OCI-M1 (cell line): ENCODE measurements at places on chromosomes 2 and 18.
A peak's percentile ranks its signal among the peaks of the same experiment; 100 is the strongest.

DNA sequence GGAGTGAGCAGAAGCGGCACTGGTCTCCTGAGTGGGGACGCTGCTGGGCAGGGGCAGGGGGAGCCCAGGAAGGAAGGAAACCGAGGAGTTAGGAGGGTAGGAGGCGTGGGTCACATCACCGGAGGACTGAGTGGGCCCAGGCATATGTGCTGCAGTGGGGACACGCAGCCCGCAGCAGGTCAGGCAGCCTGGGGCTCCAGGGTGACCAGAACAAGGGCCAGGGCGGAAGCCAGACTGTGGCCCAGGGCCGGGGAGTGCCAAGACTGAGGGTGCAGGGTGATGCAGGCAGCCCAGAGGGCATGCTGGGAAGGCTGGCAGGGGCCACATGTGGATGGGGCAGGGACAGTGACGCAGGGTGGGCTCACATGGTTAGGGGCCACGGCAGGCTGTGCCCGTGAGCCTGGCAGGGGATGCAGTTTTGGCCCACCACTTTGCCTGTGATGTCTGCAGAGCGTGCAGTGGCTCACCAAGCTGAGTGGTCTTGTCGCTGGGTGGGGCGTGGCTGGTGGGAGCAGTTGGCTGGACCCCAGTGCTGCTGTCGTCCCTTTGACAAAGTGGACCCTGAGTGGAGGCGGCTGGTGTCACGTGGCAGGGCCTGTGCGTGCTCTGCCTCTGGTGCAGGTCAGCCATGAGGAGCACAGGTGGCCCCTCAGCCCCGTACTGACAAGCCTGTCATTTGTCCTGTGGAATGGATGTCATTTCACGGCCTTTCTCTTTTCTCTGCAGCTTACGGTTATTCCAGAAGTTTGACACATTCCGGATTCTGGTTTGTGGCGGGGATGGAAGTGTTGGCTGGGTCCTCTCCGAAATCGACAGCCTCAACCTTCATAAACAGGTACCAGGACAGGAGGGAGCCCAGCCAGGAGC is 87.1 kb downstream of the DGKD start:
- DNase-seq, result no peak

- peak; percentile 95 for DNase-seq
These were observed 571.9 kb upstream of the PKDCC start for GRCh38 chr2:41475959-41476358.

DNA sequence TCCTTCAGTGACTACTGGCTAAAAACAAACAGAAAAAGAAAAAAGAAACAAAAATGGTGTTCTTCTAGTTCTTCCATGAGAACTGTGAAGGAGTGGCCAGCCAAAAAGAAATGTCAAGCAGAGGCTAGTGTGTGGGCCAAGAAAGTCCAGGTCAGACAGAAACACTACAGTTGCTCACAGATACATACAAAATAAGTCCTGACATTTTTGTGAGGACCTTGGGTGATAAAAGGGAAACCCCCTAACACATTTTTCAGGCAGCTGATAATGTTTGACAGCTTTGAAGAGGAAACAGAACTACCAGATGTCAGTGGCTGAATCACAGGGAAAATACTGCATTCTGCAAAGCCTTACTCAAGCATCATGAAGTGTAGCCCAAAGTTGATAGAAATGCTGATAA is 28.1 kb downstream of the ARHGAP25 start:
- DNase-seq, result peak; percentile 29

DNA sequence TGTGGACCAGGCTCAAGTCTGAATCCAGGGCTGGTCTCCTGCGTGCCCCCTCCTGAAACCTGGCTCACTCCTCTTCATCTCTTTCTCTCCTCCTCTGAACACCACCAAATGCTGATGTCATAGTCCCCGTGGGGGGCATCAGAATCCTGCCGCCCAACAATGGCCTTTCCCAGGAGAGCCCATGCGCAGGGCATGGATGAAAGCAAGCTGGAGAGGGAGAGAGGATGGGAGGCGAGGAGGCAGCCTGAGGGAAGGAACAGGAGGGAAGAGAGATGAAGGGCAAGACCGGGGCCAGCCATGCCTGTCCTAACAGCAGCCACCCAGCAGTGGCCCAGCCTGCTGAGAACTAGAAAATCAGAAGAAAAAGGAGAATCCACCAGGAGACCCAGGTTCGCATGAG is 22.3 kb upstream of the LPIN1 start:
- DNase-seq, result no peak
